ENCODE measurements at places on chromosomes 7 and 10.

DNA sequence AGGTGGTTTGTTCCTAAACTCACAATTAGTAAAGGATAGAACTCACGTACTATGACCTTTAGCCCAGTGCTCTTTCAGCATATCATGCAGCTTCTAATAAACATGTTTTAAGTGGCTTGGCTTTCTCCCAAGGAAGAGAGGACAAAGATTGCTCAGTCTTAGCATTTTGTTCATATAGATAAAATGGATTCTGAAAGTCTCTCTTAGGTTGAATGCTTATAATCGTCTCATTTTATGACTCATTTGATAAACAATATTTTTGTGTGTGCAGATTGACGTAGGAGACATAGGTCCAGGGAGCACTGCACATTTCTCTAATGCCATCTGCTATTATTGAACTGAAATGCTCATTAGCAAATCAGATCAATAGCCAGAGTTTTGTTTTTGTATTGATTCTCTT lies 44.8 kb downstream of the GNAT3 start:
- no peak for DNase-seq

DNA sequence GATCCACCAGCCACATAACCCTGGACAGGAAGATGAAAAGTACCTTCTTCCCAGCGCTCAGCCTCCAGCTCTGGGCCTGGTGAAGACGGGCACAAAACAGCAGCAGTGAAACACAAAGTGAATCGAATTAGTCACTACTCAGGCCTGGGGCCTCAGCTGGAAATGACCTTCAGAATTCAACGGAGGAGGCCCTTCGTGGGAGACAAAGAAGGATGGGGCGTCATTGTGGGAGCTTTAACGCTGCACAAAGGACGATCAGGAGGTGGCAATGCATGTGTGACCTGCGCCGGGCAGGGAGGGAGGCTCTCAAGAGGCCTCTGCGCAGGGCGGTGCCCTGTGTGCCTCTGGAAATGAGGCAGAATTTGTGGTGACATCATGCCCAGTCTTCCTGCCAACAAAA lies 161.9 kb downstream of the DNAJB6 start:
- DNase-seq, result no peak

- no peak for DNase-seq
Measured at GRCh38 chr10:71671994-71672946, 47.3 kb downstream of the C10orf105 start.

DNA sequence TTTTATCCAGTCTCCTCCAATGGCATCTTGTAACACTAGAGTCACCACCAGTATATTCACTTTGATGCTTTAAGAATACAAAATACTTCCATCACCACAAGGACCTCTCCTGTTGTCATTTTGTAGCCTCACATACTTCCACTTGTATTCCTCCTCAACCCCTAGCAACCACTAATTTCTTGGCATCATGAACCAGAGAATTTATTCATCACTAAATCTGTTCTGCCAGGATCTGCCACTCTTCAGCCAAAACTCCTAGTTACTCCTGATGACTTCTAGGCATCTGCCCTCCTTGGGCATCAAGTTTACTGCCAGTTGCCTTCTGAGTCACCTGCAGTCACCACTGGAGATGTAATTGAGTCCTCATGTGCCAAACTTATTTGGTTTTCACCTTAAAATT lies 906.8 kb downstream of the CNTNAP2 start:
- no peak for DNase-seq

GRCh38 chr7:114787556-114787955 lies 134.3 kb upstream of the MDFIC start:
- DNase-seq, result no peak

DNA sequence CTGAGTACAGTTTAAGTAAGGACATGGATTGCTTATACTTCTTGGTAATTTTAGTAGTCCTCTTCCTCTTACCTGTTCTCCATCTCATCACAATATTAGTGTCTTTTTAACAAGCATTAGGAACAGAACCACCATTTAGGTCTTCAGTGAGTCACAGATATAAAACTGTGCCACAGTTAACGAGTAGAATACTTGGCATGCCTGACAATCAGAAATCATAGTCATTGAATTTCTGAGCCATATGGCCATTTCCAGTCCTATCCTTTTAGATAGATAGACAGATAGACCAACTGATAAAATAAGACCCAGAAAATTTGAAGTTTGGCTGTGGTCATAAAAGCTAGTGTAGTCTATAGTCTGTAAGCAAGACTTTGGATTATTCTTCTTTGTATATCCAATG lies 71.1 kb downstream of the GBF1 start:
- DNase-seq, result no peak

DNA sequence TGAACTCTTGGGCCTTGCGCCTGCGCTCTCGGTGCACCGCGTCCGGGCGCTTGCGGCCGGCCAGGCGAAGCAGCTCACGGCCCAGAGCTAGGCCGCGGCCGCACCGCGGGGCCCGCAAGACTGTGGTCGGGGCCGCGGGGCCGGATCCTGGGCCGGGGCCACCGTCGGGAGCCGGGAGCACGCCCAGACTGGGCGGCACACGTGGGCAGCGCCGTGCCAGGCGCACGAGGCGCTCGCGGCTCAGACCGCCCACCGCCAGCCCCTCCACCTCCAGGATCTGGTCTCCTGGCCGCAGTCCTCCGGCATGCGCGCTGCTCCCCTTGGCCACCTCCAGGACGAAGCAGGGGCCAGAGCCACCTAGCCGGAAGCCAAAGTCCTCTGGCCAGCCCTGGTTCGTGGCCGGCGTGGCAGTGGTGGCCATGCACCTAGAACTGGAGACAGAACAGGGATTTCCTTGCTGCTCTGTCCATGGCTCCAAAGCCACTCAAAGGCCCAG lies at the start of gene GRID2IP:
Gene GRID2IP (minus strand): TSS at position 446 of the 496 bp plus-strand sequence. CDS start 25 bp downstream, at position 421.
- DNase-seq, result no peak

- no peak for DNase-seq
Measured at GRCh38 chr7:133501771-133502170, 248.9 kb downstream of the EXOC4 start.

GRCh38 chr7:105024734-105025133 lies 10.7 kb downstream of the KMT2E start:
- DNase-seq, result no peak

Data from SK-N-MC (cell line).